ENCODE measurements at places on chromosomes 2 and 18. TPM values are rescaled to one million over a fixed set of nuclear protein-coding genes. Genes with fewer than 3 reads are reported as not detected.
A peak's percentile ranks its signal among the peaks of the same experiment; 100 is the strongest.

CHRNG gene
- not detected for total RNA-seq

CCDC68 gene
- 3.9 TPM for total RNA-seq

SP140L gene
- total RNA-seq = 11.7 TPM

DNA sequence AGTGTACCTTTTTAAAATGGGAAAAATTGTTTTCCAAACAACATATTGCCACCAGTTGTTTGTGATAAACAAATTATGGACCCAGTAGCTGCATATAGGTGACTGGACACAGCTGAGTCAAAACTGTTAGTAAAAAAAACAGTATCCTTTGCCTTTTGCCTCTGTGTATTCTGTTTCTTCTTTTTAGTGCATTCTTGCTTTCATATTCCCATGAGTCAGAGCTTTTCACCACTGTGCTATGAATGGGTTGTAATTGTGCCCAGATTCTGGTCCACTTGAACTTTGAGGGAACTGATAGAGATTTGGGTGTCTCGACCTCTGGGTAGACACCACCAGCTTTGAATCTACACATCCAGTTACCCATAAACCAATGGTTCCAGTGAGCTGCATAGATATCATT lies 1441.9 kb upstream of the ZEB2 start:
- DNase-seq = peak; percentile 6

APOB gene
- not detected for total RNA-seq

- DNase-seq = no peak
Measured at GRCh38 chr2:174078275-174078674, 113.1 kb upstream of the SP3 start.

POTEF gene
- total RNA-seq = not detected

- no peak for DNase-seq
Measured at GRCh38 chr2:191901031-191901430, 54.1 kb upstream of the CAVIN2 start.
